ENCODE measurements at places on chromosomes 5 and 9. TPM values are rescaled to one million over a fixed set of nuclear protein-coding genes. Genes with fewer than 3 reads are reported as not detected.

DNA sequence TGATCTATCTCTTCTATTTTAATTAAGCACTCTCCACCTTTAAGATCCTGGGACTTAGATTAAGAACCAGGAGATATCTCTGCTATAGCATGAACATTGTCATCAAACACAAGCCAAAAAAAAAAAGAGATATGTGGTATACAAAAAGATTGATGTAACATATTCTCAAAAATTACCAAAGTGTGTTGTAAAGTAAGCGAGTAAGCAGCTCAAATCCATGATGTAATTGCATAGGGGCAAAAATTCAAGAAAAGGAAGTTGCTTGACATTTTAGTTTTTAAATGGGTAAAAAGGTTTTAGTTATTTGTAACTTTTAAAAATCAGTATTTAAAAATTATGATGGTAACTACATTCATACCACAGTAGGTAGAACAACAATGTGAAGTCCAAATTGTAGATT lies 40.7 kb downstream of the CNTRL start:
- no peak for DNase-seq

GRCh38 chr5:155960177-155960576 lies 366.8 kb upstream of the SGCD start:
- no peak for DNase-seq

DNA sequence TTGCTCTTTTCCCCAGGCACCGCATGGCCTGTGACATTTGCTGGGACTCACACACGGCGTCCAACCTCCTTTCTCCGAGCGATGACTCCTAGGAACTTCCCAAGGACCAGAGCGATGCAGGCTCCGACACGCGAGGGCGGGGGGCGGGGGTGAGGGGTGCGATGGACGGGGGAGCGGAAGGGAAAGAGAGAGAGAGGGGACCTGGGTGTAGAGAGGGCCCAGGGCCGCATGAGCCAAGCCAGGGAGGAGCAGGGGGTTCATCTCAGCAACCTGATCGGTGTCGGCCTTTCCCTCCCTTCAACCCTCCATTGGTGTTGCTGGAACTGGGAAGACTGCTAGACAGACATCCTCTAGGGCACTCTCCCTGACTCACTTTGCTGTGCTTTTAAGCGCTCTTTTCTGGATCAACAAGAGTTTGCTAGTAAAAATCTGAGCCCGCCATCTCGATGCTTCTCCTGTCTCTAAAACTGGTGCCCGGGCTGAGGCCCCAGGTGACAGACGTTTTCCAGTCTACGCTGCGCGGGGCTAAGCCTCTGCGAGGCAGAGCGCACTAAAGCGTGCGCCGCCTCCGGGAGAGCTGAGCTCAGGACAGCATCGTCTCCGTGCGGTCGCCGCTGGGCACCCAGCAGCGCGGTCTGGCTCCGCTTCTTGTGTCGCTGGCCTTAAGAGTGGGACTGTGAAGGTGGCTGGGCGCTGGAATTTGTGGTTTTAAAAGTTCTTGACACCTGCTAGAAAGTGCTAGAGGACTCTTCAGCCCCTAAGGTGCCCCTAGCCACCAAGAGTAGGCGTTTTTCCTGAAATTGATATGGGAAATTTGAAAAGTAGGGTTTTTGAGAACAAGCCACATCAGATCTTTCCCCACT lies 1.0 kb upstream of the TSLP start:
- peak; percentile 73 for DNase-seq

CCDC171 gene
- total RNA-seq, result 3.2 TPM

DNA sequence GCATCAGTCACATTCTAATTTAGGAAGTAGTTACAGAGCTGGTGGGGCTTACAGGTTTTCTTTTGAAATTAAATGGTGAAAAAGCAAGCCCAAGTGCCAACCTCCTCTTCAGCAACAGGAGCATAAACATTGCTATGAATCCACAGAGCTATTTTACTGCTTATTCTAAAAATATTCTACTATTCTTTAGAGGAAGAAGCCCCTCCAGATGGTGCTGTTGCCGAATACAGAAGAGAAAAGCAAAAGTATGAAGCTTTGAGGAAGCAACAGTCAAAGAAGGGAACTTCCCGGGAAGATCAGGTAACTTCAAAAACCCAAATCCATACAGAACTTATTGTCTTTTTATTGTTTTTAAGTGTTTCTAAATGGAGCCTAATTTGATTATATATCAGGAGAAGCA lies 202.8 kb downstream of the CWC27 start:
- no peak for DNase-seq

FGF10 gene
- total RNA-seq, result not detected

GRCh38 chr5:34474573-34475021 lies 181.5 kb upstream of the RAI14 start:
- no peak for DNase-seq

DNA sequence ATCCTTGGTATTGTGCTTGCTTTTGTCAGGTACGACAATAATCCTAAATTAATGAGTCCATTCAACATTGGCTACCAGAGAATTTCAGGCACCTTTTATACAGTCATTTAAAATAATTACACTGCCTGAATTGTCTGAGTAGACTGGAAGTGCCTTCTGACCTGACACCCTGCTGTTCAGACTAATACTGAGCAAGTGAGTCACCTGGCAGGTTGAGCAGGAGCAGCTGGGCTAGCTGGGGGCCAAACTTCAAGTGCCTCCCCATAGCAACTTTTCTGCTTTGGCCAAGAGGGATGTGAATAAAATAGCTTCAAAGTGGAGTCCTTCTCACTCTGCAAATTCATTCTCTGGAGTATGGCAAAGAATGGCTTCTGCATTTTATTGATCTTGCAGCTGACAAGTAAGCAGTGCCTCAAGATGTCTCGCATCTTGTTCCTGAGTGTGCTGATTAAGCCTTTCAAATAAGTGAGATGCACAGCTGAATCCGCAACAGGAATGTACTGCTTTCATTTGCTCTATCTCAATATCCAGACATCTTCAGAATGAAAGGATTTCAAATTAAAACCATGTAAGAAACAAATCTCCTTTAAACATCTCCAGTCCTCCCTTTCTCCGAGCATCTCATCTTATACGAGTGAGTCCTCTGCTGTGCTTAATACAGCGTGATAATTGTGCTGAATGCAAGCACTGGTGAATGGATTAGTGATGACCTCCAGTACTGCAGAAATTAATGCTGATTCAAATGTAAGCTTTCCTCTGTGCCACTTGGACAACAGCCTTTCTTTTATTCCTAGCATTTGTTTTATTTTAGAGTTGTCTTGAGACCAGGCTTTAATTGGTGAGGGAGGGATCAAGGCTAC lies 271.2 kb downstream of the EDIL3 start:
- DNase-seq, result no peak

GRCh38 chr9:115717298-115717697 lies 436.3 kb upstream of the PAPPA start:
- DNase-seq, result no peak

DNA sequence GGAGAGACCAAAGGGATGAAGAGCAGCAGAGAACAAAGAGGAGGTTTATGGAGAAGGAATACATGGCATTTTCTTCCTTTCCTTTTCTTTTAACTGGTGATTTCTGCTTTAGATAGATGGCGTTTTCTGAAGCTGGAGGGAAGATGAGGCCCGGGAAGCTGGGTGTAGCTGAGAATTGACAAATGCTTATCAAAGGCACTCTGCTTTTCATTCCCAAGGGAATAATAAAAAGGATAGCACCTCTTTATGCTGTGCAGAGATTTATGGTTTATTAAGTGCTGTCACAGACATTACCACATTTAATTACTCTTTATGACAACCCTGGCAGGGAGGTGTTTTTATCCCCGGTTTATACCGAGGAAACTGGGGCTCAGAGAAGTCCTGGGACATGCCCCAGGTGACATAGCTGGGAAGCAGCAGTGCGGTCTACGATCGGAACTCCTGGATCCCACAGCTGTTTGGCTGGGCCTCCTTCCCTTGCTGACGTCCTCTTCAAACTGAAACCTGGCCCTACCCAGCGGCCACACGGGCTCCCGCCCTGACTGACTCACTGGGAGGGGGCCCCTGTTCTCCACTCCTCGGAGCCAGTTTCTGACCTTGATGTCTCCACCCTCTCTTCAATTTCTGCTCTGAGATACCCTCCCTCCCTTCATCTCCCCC lies 8.2 kb upstream of the EPB41L4B start:
- DNase-seq, result no peak

DNA sequence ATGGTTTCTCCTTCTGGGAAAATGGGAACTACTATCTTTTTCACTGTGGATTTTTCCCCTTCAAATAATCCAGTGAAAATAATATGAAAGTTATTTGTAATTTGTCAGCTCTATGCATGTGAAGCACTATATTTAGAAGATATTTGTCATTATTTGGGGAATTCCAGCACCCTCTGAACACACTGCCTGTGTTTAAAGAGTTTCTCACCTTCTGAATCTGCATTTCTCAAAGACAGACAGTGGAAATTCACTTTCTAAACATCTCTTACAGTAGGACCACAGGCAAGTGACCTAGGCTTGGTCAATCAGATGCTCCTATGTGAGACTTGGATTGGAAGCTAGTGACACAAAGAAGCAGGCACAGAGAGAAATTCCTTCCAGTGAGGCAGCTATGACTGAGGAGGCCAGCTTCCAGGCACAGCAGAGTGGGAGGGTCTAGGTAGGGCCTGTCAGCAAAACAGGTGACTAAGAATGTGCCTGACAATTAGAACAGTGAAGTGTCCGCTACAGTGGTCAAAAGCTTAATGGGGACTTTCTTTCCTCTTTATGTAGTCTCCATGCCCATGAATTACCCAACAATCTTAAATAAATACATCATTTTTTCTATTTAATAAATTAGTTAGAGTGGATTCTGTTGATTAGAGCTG lies 167.2 kb downstream of the HMHB1 start:
- DNase-seq, result no peak

CCNI2 gene
- total RNA-seq, result 0.17 TPM

- no peak for DNase-seq
Measured at GRCh38 chr5:122770477-122770876, 4.4 kb upstream of the SNX2 start.

GABBR2 gene
- total RNA-seq, result 116 TPM

DNA sequence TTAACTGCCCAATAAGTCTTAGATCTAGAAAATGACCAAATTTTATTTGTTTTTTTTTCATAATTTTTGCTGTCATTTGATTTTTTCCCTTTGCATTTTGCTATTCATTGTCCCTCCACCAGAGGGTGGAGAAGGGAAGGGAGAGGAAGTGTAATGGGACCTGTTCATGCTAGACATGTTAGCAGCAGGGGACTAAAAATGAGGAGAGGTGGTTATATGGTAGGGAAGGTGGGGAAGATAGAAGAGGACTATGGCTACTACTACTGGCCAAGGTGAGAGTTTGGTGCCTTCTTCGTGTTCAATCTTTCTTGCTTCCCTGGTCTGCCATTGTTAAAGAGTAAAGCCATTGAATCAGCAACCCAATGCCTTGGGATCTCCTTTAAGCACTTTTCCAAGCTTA lies 6.4 kb downstream of the GRIA1 start:
- DNase-seq, result no peak

- no peak for DNase-seq
Measured at GRCh38 chr5:169901896-169902295, 78.4 kb downstream of the INSYN2B start.

ZBTB5 gene
- 14.3 TPM for total RNA-seq

PCDHGA1 gene
- 4.6 TPM for total RNA-seq

CAMLG gene
- total RNA-seq, result 41.4 TPM

Measured in glutamatergic neuron (in vitro differentiated cells).